Thoracic aorta (tissue), 2 donors: ENCODE measurements at places on chromosomes 7 and 10. TPM values are rescaled to one million over a fixed set of nuclear protein-coding genes. Genes with fewer than 3 reads are reported as not detected.

GDF10 gene
- 2.5 TPM for total RNA-seq

SMNDC1 gene
- total RNA-seq: 7.2 TPM

GRCh38 chr10:51522858-51523257 lies 176.5 kb downstream of the CSTF2T start:
- DNase-seq: no peak

DNA sequence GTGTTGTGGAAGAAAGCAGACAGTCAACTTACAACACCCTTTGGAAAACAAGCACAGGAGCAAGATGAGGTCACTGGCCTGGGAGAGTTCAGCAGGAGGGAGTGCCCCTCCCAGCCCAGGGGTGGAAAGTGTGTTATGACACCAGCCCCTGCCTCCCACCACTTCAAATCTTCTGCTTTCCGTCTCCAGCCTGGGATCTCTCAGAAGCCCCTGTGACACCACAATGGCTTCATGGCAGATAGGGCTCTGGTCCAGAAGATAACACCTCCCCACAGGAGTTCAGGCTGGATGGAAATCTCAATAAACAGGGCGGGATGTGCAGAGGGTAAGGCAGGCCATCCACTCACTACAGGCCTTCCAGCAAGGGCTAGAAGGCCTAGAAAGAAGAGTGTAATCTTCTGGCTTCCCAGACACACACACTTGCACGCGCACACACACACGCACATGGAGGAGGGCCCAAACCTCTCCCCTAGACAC lies 48.7 kb upstream of the ZMIZ1 start:
- no peak for DNase-seq

GRCh38 chr10:118564652-118565051 lies 30.8 kb downstream of the PRLHR start:
- DNase-seq: no peak

DNA sequence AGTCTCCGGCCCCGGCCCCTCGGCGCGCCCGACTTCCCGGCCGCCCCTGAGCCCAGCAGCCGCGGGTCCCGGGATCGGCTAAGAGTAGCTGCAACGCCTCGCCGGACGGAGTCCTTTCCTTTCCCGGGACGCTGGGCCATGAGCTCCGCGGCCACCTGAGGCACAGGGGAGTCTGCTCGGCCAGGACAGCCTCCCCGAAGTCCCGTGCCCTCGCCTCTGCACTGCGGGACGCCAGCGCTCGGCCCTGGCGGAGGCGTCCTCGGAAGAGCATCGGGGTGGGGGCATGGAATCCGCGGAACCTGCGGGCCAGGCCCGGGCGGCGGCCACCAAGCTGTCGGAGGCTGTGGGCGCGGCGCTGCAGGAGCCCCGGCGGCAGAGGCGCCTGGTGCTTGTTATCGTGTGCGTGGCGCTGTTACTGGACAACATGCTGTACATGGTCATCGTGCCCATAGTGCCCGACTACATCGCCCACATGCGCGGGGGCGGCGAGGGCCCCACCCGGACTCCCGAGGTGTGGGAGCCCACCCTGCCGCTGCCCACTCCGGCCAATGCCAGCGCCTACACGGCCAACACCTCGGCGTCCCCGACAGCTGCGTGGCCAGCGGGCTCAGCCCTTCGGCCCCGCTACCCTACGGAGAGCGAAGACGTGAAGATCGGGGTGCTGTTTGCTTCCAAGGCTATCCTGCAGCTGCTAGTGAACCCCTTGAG lies 502 bp downstream of the SLC18A3 start:
- no peak for DNase-seq
